Activated CD4-positive, alpha-beta T cell treated with anti-CD3 and anti-CD28 coated beads for 36 hours (primary cell): ENCODE measurements at places on chromosomes 1 and 21.

DNA sequence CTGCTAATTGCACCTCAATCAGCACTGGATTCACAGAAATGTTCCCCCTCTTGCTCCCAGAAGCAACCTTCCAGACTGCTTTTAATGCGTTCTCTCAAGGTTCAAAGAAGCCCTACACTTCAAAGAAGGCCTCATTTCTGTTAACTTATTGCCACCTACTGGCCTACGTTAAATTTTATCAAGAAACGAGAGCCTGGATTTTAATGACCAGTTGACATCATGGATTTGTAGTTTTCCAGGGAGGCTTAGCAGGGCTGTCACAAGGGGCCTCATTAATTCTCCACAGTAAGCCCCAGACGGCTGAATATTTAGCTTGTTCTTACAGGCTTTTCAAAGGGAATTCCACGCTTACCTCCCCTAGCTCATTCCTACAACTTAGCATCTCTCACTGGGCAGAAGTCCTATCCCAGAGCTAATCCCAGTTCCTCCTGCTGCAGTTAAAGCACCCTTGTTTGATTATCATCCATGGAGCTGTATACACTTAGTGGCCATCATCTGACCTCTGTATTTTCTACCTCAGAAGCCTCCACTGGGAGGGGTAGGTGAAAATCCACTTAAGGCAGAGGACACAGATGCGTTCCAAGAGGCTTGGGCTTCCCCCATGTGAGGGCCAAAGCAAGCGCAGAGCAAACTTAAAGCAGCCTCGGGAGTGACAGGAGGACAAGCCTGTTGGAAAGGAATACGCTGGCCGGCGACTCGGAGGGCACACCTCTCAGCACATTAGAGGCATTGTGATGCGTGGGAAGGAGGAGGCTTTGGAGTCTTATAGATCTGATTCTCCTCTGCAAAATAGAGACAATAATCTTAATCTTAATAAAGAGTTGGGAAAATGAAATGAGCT, 32.2 kb upstream of the CYP4X1 start:
- no peak for DNase-seq

DNA sequence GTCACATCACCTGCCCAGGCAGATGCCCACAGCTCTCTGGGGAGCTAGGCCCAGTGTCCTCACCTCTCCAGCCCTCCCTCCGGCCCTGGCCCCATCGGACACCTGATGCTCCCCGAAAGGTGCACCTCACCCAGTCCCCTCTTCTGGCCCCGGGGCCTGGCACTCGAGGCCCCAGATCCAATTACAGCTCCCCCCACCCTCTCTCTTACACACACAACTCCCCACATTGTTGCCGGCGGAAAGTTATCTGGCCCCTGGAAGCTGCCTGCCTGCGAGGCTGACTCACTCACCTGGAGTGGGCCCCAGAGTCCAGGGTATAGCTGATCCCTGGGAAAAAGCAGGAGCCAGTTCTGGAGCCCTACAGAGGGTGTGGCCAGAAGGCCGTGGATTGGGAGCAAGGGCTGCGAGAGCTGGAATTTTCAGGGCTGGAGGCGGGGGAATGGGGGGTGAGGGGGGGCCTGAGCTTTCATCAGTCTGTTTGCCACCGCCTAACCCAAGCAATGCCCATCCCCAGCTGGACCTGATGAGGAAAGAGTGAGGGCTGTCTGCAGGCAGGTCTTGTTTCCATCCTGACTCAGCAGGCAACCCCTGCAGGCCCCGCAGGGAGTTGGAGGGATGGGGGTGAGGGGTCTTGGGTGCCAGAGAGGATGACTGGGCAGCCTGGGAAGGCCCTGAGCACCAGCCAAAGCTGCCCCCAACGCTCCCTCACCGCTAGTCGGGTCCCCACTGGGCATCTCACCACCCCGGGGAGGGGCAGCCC, 948 bp downstream of the FBXO2 start:
- no peak for DNase-seq

DNA sequence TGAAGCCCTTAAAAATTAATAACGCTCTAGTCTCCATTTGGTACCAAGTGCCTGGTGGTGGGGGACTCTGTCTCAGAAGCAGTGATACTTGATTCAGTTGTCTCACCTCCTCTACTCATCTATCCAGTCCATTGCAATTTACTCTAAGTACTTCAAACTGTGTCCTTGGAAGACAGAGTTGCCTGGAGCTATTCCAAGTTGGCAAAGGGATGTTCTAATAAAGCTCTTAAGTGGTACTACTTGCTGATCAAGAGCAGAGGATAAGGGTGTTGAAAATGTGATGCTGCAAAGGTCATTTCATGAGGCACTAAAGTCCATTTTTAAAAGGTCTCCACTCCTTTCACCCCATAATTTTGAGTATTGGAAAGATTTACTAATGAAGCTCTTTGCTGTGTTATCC, 142.2 kb downstream of the NFIA start:
- DNase-seq: no peak

GRCh38 chr1:116379674-116380498, 6.8 kb downstream of the ATP1A1 start:
- DNase-seq: no peak

DNA sequence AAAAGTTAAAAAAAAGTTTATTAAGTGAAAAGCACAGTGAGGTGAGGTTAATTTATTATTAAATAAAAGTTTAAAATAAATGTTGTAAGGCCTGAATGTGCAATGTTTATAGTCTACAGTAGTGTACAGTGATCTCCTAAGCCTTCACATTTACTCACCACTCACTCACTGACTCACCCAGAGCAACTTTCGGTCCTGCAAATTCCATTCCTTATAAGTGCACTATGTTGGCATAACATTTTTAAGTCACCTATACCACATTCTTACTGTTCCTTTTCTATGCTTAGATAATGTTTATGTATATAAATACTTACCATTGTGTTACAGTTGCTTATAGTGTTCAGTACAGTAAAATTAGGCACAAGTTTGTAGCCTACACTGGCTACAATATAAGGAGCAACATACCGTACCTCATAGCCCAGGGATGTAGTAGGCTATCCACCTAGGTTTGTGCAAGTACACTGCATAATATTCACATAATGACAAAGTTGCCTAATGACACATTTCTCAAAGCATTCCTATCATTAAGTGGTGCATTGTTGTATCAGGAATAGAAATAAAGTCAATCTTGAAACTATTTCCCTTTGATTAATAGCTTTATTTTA, 426.5 kb upstream of the BRINP3 start:
- DNase-seq: no peak

- peak; percentile 70 for DNase-seq
Observed at GRCh38 chr1:34162852-34163766, 1.9 kb downstream of the CSMD2 start.

- no peak for DNase-seq
Observed at GRCh38 chr1:29812408-29813135, 576.2 kb downstream of the PTPRU start.

DNA sequence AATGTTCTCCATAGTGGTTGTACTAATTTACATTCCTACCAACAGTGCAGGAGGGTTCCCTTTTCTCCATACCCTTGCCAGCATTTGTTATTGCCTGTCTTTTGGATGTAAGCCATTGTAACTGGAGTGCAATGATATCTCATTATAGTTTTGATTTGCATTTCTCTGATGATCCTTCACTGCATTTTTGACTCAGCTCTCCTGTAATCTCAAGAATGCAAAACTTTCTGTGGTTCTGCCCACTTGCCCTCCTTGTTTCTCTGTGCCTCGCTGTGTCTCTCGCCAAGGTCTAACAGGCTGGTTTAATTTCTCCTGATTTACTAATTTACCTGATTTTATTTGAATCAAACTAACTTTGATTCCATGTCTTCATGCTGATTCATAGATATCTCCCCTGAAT, 407.9 kb downstream of the ZP4 start:
- DNase-seq: no peak

- DNase-seq: no peak
Observed at GRCh38 chr1:109630898-109631512, 11.4 kb downstream of the AMPD2 start.

- no peak for DNase-seq
Observed at GRCh38 chr1:29475326-29475725, 239.0 kb downstream of the PTPRU start.

GRCh38 chr1:232925421-232926220, 24.8 kb upstream of the NTPCR start:
- no peak for DNase-seq

DNA sequence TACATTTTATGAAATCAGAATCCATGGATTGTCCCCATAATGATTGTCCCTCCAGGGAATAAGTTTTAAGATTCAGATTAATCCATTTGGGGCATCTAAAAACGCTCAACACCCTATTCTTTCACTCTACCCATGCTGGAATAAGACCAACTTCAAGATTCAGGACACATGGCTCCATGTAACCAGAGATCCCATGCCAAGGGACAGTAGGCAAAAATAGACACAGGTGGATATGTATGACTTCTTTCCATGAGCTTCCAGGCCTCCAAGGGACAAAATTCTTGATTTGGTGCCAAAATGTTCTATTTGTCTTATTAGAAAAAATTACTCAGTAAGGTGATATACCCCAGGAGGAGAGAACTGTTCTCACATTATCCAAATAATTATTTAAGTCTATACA, 178.8 kb downstream of the NRIP1 start:
- no peak for DNase-seq

- DNase-seq: no peak
Observed at GRCh38 chr1:1986451-1987141, 17.0 kb downstream of the CFAP74 start.

- no peak for DNase-seq
Observed at GRCh38 chr1:62516600-62516999, 79.8 kb downstream of the USP1 start.

- no peak for DNase-seq
Observed at GRCh38 chr1:162250004-162250730, 126.5 kb downstream of the SPATA46 start.

DNA sequence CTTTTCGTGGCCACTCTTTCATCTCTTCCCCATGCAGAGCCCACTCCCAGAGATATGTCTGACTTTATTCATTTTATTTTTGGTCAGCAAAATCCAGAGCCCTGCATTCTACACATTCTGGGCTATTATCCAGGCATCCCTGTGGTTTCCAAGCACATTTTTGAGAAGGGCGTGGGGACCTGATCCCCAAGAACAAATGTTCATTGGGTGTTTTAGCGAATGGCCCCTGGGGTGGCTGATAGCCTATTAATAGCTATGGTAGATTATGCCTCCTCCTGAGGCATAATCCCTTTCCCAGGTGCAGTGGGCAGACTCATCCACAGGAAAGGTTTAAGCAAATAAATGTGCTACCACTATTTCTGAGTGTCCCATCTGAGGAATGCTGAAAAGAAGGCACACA, 511.8 kb upstream of the USP24 start:
- DNase-seq: no peak

DNA sequence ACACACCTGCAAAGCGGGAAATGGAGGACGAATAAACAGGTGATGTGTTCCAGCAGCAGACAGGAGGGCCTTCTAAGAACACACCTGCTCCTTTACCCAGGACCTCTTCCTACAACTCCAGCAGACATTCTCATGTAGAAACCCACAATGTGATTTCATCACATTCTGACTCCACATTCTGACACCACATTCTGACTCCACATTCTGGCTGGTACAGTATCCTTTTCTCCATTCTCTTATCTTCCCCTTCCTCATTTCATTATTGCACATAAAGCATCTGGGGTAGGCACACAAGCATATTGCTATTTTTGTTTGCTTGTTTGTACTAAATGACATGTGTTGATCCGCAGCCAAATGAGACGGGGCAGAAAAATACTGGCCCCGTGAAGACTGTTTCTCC, 3.6 kb upstream of the ZNF124 start:
- DNase-seq: no peak

DNA sequence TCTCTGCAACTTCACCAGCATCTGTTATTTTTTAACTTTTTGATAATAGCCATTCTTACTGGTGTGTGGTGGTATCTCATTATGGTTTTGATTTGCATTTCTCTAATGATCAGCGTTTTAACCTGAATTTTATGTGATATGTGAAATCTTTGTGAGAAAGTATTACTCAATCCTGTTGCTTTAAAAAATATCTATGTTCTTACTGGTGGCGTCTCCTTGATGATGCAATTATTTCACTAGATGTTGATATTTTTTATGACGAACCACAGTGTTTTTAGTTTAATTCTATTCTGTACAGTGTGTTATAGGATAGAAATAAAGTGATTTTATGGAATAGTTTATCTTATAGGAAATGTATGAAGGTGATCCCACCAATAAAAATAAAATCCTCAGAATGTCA, 54.7 kb upstream of the GPR88 start:
- no peak for DNase-seq

- peak; percentile 87 for DNase-seq
Observed at GRCh38 chr1:17438318-17439249, 893 bp downstream of the RCC2 start.

GRCh38 chr1:101128211-101128727, 102.7 kb upstream of the DPH5 start:
- peak; percentile 22 for DNase-seq

DNA sequence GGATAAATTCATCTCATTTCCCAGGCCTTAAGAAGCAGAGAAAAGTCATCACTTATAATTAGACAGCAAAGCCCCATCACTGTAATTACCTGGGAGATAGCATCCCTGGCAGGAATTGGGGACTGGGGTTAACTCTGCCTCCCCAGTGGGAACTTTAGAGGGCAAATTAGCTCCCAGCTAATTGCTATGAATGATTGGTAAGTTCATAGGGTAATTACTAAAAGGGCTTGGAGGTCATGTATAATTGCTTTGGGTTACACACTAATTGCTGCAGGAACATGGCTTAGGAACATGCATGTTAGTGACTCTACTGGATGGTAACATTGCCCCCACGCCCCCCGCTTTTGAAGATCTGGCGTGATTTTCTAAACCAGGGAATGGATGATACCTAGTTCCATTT, 64.8 kb downstream of the UBE2T start:
- no peak for DNase-seq

DNA sequence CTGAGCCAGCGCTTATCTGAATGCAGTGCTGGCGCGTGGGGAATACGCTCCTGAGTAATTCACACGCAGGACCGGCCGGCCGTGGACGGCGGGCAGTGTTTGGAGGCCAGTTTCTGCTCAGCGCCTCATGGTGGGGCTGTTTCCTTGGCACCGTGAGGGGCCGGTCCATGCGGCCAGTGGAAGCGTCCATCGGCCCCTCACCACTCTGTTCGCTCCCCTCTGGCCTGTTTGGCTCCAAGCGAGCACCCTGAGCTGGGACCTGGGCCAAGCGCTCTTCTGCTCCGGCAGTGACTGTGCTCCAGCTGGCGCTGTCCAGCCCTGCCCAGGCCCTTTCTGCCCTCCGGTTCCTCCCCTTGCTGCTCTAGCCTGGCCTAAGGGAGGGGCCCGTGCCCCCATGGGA, 16.3 kb upstream of the PLCH2 start:
- no peak for DNase-seq

- peak; percentile 76 for DNase-seq
Observed at GRCh38 chr21:36203603-36203889, 46.9 kb downstream of the DOP1B start.

- no peak for DNase-seq
Observed at GRCh38 chr1:226723657-226724532, 15.2 kb downstream of the ITPKB start.
